ENCODE measurements at places on chromosomes 16 and 17.

- DNase-seq, result peak; percentile 11
These were observed 15.9 kb downstream of the CHAD start for GRCh38 chr17:50452630-50453300.

DNA sequence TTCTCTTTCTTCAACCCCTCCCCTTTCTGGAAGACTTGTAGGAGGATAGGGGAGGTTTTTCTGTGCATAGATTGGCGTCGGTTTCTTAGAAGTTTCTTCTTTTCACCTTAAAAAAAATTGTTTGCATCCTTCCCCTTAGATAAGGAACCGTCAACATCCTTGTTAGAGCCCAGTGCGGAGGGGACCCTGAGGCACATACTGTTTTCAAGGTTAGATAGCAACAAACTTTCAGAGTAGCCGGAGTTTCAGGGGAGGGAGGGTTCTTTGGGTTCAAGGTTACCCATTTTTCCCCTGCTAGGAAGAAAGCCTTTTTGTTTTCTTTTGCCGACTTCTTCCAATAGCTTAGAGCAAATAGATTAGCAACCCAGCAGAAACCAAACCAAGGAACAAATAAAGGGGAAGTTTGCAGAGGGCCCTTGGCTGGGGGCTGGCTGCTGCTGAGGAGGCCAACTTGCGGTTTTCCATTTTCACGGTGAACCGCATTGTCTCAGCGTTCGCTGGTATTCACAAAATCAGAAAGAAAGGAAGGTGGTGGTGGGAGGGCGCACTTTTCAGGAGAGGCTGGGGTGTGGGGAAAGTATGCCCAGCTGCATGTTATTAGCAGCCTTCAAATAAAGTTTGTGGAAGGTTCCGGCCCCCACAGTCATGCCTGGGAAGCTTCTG, 28.8 kb downstream of the MSI2 start:
- no peak for DNase-seq

- no peak for DNase-seq
These were observed 137.8 kb downstream of the ENGASE start for GRCh38 chr17:79212149-79213087.

GRCh38 chr17:57723427-57724025, 21.6 kb downstream of the CCDC182 start:
- no peak for DNase-seq

- no peak for DNase-seq
These were observed 15.1 kb upstream of the CD300LD start for GRCh38 chr17:74607221-74607620.

DNA sequence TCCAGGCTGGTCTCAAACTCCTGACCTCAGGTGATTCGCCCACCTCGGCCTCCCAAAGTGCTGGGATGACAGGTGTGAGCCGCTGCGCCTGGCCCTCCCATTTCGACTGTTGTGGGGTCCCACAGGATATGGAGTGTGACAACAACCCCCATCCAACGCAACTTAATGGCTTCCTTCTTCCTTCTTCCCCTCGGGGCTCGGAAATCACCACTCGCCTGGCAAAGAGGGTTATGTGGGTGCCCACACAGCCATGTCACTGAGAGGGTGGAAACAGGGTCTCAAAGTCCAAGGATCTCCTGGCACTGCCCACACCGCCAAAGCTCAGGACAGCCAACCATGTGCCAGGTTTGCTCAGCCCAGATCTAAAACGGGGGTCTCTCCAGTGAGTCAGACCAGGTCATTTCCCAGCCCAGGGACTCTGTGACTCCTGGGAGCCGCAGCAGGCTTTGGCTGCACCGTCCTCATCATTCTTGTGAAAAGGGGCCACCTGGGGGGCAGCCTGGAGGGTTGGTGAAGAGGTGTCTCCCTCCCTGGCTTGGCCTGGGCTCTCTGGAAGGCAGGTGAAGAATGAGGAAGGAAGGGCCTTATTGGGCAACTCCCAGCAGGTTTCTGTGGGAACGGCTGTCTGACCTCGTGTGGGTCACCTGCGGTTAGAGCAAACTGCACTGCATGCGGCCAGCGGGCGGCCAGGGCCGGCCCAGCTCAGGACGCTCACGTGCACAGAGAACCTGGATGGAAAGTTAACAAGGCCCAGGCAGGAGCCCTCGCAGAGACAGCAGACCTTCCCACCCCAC, 25.3 kb upstream of the LITAF start:
- no peak for DNase-seq

- no peak for DNase-seq
These were observed 20.1 kb upstream of the CNOT1 start for GRCh38 chr16:58649707-58650106.

DNA sequence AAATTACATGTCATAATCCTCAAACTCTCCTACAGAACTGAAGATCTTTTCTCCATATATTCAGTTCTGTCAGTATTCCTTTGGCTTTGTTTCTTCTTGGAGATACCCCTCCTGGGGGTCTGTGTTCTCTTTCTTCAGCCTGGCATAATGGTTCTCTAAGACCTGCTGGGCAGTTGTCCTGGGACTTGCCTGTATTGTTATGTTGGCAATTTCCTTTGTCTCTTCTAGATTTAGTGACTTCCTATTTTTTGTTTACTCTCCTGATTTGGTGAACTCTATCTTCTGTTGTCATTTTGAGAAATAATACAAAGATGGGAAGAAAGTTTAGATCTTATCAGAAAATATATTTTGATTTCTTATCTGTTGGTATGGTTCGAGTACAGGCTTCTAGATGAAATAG, 127.8 kb downstream of the GOSR1 start:
- DNase-seq, result no peak

- no peak for DNase-seq
These were observed 2.6 kb downstream of the NT5C start for GRCh38 chr17:75128694-75129505.

GRCh38 chr17:78737332-78737731, 44.7 kb downstream of the CYTH1 start:
- DNase-seq, result peak; percentile 48

- DNase-seq, result no peak
These were observed 294.4 kb downstream of the SOX9 start for GRCh38 chr17:72414967-72415853.

- no peak for DNase-seq
These were observed 6.1 kb upstream of the TBX2 start for GRCh38 chr17:61393550-61393903.

- no peak for DNase-seq
These were observed 337.2 kb downstream of the CDH11 start for GRCh38 chr16:64784635-64785034.

DNA sequence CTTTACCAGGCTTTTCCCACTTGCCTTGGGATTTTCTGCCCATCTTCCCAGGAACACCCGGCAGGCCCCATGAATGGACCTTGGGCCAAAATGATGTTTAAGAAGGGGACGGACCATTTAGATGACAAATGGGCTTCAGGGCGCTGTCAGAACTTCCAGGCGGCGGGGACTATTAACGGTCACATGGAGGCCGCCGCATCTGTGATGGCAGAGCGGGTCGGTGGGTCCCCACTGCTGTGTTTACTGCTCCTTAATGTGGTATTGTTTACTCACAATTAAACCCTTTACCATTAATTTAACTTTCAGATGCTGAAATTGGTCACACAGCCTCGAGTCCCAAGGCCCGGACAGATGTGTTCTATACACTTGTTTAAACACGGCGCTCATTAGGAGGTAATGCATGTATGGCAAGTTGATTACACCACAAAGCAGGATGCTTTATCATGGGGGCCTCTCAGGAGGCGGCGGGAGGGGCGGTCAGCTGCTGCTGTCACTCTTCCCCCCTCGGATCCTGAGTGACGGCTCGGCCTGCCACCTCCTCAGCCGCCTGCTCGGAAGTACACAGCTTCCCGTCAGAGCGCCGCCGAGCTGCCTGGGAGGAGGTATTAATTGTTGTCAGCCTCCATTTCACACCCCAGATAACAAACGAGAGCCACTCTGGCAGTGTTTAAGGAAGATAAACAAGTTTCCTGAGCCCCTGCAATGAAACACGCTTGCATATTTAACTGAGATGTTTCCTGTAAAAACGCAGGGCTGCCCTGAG, 83.9 kb upstream of the IRX3 start:
- DNase-seq, result no peak

- no peak for DNase-seq
These were observed 96.4 kb upstream of the SHISA6 start for GRCh38 chr17:11144358-11145233.

GRCh38 chr17:56699186-56699894, 105.8 kb downstream of the NOG start:
- DNase-seq, result peak; percentile 97
